Tibial nerve (tissue), 4 donors: ENCODE measurements at places on chromosomes 3 and 15. TPM values are rescaled to one million over a fixed set of nuclear protein-coding genes. Genes with fewer than 3 reads are reported as not detected.

CYP11A1 gene
- 4.7 TPM for total RNA-seq

GRCh38 chr3:72577190-72577589 is 271.1 kb downstream of the SHQ1 start:
- no peak for DNase-seq

GRCh38 chr3:28905798-28906197 is 375.1 kb upstream of the RBMS3 start:
- no peak for DNase-seq

DNA sequence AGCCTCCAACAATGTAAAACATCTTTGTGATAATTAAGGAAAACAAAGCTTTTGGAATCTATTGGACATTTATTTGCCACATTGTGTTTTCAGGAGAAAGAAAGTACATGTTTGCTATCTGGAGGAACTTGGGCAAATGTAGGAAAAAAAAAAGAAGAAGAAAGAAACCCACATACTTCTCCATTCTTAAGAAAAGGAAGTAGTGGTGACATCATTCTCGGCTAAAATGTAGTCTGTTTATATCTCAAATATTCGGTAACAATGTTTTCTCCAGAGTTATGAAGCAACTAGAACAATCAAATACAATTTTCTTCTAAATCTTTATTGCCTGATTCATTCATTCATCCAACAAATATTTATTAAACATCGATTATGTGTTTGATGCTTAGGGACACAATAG is 2.3 kb upstream of the TGFBR2 start:
- DNase-seq: no peak

GRCh38 chr15:95624616-95625361 is 705.7 kb upstream of the NR2F2 start:
- DNase-seq: no peak

GRCh38 chr3:23387286-23387918 is 184.3 kb downstream of the UBE2E2 start:
- no peak for DNase-seq

DNA sequence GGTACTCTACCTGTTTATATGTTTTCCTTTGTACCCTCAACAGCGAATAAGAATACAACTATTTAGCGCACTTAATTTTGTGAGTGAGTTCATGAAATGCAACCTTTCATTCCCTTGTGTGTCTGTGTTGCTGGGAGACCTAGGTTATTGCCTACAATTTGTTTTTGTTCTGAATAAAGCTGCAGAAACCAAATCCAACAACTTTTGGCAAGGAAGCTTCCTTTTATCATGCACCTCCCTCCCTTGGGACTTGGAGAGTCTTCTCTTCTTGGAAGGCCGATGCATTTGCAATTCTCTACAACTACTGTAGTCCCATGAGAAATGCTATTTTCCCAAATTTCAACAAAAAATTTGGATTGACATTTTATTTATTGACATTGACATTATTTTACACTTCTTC is 1002.4 kb upstream of the CADM2 start:
- no peak for DNase-seq

DNA sequence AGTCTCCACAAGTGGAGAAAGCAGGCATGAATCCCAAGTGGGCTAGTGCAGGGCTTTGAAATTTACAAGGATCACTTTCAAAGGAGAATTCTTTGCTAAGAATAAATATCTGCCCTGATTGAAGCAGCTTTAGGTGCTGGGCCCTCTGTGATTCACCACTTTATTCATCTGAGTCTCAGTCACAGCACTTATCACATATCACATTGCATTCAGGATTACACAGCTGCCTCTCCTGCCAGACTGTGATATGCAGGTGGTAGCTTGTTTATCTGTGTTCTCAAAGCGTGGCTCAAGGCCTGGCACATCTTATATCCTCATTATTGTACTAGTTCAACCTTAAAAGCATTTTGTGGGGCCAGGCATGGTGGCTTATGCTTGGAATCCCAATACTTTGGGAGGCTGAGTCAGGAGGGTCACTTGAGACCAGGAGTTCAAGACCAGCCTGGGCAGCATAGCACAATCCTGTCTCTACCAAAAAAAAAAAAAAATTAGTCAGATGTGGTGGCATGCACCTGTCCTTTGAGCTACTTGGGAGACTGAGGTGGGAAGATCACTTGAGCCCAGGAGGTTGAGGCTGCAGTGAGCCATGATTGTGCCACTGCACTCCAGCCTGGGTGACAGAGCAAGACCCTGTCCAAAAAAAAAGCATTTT is 156.9 kb upstream of the EIF1B start:
- no peak for DNase-seq

GOLGA8T gene
- total RNA-seq: not detected

GRCh38 chr3:85652360-85652759 is 693.6 kb downstream of the CADM2 start:
- no peak for DNase-seq
